ENCODE measurements at places on chromosomes 2 and 18. TPM values are rescaled to one million over a fixed set of nuclear protein-coding genes. Genes with fewer than 3 reads are reported as not detected.

GRCh38 chr2:216849987-216850386, 9.9 kb downstream of the TNP1 start:
- H3K27me3 ChIP-seq: no peaks in the 10 kb centered on the region
- DNase-seq: peak; percentile 15
- no peak overlapping the region for H3K4me3 ChIP-seq
- H3K27ac ChIP-seq: no peak overlapping the region

GRCh38 chr18:13603304-13604019, 122.9 kb downstream of the FAM210A start:
- no peaks in the 10 kb centered on the region for H3K4me1 ChIP-seq
- no peaks in the 10 kb centered on the region for H3K36me3 ChIP-seq
- DNase-seq: no peak
- no peak overlapping the region for H3K27ac ChIP-seq
- no peak overlapping the region for H3K4me3 ChIP-seq
- H3K27me3 ChIP-seq: no peaks in the 10 kb centered on the region

- no peaks in the 10 kb centered on the region for H3K36me3 ChIP-seq
- peak; percentile 80 for DNase-seq
Observed at GRCh38 chr2:239267288-239267951, 133.4 kb downstream of the HDAC4 start.

GRCh38 chr18:50788284-50788683, 31.5 kb downstream of the MRO start:
- no peaks in the 10 kb centered on the region for H3K36me3 ChIP-seq
- no peaks in the 10 kb centered on the region for H3K4me1 ChIP-seq
- no peak for DNase-seq
- H3K4me3 ChIP-seq: no peak overlapping the region
- H3K27me3 ChIP-seq: no peaks in the 10 kb centered on the region
- H3K27ac ChIP-seq: no peak overlapping the region

DNA sequence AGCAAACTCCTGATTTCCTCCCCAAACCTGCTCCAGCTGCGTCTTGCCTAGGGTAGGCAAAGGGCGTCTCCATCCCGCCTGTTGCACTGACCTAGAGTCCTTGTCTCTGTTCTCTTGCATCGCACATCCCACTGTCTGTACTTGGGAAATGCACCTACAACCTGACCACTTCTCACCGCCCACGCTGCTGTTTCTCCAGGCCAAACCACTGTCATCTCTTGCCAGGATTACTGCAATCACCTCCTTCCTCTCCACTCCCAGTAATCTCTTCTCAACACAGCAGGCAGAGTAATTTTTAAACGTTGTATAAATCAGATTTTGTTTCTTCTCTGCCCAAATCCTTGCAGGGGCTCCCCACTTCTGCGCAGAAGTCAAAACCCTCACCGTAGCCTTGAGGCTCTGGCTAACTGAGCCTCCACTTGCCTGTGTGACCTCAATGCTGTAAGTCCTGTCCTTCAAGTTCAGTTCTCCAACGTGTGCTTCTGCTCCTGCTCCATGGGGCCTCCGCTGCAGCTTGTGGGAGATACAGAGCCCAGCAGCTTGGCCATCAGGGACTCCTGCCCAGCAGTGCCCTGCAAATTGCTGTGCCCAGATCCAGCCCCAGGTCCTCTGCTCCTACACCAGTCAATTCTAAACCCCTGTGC, 27.7 kb upstream of the SEMA4C start:
- H3K27ac ChIP-seq: no peak overlapping the region
- H3K4me1 ChIP-seq: peaks cover 16% of the 10 kb centered on the region
- no peak overlapping the region for H3K4me3 ChIP-seq
- no peaks in the 10 kb centered on the region for H3K27me3 ChIP-seq

- H3K27ac ChIP-seq: no peak overlapping the region
- H3K27me3 ChIP-seq: no peaks in the 10 kb centered on the region
- peaks cover 13% of the 10 kb centered on the region for H3K4me1 ChIP-seq
- H3K4me3 ChIP-seq: no peak overlapping the region
- H3K36me3 ChIP-seq: no peaks in the 10 kb centered on the region
Observed at GRCh38 chr18:25164848-25165811, 186.8 kb downstream of the ZNF521 start.

DNA sequence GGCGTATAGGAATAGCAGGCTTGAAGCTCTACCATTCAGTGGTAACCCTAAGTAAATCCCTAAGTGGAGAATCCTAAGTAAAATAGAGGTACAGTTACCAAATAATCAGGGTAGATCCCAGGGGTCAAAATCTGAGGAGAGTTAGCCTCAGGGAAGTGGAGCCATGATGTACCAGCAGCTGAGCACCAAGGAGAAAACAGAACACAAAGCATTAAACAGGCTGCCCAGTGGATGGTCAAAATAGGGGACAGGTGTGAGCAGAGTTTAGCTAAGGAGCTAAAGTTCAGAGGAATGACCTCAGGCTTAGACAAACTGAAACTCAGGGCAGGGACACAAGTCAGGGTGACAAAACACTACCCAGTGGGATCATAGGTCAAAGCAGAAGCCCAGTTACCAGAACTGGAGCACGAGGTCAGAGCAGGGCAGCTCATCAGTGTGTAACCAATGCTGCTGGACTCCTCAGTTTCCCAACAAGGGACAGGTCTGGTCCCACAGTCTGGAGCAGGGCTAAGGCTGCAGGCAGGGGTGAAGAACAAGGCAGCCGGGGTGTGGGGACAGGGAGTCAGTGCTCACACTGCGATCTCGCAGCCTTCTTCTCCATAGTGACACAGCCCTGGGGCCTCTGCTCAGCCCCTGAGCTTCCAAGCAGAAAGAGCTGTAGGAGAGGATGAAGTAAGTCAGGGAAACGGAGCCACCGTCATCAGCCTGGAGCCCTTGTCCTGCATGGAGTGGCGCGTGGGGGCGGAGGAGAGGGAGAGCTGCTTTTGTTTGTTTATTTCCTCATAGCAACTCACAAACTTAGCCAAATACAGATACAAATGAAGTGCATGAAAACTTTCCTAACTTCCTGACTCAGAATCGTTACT, 264.0 kb downstream of the MREG start:
- DNase-seq: peak; percentile 91
- H3K27me3 ChIP-seq: no peaks in the 10 kb centered on the region
- no peak overlapping the region for H3K4me3 ChIP-seq
- no peaks in the 10 kb centered on the region for H3K36me3 ChIP-seq
- H3K4me1 ChIP-seq: peaks cover 29% of the 10 kb centered on the region

DNA sequence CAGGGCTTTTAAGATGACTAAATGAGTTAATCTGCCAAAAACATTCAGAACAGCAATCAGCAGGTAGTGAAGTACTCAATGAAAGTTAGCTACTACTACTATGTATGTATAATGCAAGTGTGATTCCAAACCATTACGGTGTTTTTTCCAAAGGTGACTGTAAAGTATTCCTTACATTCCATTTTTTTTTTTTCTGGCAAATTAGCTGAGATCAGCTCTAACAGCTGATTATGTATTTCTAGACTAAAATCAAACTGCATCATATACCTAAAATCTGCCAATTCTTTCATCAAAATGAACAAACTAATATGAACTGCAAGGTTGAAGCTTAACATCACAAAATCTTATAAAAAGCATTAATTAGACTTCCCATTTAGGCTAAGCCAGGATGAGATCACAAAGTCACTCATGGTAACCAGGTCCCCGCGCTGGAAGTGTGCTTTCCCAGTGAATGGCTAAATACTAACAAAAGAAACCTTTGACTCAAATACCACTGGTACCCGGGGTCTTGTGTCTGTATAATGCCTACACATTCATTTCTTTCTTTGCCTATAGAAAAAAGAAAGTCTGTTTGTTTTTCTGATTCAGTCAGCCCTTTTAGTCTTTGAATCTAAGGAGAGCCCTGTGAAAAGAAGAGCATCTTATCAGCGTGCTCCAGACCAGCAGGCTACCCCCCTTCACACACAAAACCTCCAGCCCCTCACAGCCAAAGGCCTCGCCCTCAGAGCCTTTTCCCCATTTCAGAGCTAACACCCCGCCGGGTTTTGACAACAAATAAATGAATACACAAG, 88.3 kb downstream of the RBMS1 start:
- no peaks in the 10 kb centered on the region for H3K36me3 ChIP-seq
- H3K27me3 ChIP-seq: no peaks in the 10 kb centered on the region
- H3K27ac ChIP-seq: peak overlapping the region; percentile 83
- DNase-seq: no peak

- H3K27me3 ChIP-seq: no peaks in the 10 kb centered on the region
- no peak overlapping the region for H3K27ac ChIP-seq
- H3K4me3 ChIP-seq: no peak overlapping the region
Observed at GRCh38 chr18:7177116-7177744, 53.7 kb upstream of the LRRC30 start.

DNA sequence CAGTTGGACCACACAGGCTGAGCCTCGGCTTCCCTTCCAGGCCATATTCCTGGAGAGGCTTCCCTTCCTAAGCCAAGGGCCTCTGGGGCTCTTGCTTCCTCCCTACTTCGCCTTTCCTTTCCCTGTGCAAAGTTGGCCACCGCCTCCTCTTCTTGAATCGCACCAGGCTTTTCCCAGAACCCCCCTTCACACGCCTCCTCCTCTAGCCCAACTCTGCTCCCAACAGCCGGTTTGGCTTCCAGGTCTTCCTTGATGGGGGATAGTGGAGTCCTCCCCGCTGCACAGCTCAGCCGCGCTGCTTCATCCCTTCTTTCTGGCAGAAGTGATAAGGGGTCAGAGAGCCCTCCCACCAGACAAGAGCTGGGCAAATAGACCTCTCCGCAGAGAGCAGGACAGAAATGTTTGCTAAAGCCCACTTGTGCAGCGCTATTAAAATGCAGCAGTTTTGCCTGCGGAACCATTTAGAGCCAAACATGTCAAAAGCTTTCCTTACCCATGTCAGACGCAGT, 56.4 kb downstream of the SNORC start:
- no peaks in the 10 kb centered on the region for H3K4me1 ChIP-seq
- no peaks in the 10 kb centered on the region for H3K36me3 ChIP-seq
- peak; percentile 17 for DNase-seq
- peaks cover 10% of the 10 kb centered on the region for H3K27me3 ChIP-seq

DNA sequence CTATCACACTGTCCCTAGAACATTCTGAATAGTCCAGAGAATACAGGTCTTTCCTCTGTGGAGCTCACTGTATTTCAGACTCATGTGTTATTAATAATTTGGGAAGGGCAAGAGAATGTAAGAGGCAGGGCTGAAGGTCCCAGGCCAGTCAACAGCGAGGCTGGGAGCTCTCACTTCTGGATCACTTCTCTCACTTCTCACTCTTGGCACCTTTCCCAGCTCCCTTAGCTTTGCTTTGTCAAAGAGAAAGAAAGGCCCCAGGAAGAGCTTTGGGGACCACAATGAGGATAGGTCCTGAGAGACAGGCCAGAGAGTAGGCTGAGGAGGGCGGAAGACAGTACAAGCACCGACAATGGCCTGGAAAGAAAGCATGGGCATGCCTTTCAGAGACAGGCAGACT, 11.2 kb downstream of the EFR3B start:
- no peak overlapping the region for H3K27ac ChIP-seq
- no peak overlapping the region for H3K4me3 ChIP-seq
- no peaks in the 10 kb centered on the region for H3K36me3 ChIP-seq
- no peaks in the 10 kb centered on the region for H3K27me3 ChIP-seq

DNA sequence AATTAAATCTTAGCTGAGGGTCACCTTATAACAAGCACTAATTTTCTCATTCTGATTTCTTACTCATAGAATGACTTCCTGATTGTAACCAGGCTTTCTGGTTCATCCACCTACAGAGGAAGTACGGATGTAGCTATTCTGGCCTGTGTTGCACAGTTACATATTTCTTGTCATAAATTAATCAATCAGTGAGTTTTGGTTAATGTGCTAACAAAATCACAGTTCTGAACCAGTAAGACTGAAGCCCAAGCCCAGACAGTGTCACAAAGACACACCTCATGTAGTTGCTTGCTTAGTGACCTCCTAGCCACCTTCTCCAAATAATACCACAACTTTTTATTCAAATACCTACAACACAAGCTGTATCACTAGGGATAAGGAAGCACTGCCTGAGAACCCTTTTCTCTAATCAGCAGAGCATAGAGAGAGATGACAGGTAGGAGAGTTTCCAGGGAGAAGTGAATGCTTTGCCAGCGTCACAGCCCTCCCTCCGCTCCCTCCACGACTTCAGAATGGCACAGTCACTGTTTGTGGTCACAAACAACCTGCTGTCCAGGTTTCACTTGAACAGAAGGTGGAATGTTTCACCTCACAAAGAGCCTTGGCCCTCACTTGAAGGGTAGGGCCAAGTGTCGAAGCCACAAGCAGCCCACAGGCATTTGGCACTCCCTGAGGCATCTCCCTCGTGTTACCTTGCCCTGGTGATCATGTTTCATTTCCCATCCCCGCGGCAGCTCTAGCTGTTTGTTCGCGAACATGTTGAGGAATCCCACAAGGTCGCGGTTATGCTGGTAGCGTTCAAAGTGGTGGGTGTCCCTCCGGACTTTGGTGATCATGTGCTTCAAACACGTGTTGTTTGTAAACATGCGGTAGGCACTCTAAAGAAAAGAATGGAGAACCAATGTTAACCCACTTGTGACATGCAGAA, 120.8 kb upstream of the STK17B start:
- peaks cover 4% of the 10 kb centered on the region for H3K36me3 ChIP-seq
- H3K4me1 ChIP-seq: peaks cover 14% of the 10 kb centered on the region
- no peaks in the 10 kb centered on the region for H3K27me3 ChIP-seq
- H3K27ac ChIP-seq: no peak overlapping the region
- no peak overlapping the region for H3K4me3 ChIP-seq

DNA sequence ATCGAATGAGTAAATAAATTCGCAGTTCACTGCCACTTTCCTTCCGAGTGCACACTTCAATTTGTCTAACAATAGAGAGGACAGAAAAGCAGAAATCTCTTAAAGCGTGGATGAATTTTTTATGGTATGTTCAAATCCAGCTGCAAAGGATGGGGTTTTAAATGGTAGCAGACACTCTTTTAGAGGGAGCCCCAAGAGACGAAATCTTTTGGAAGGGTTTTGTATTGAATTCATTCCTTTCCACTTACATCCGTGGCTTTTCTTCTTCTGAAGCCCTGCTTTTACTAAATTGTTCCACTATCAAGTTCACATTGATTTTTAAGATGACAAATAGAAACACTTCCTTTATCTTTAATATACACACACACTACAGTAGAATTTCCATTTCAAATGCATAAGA, 680.7 kb downstream of the NR4A2 start:
- H3K4me1 ChIP-seq: no peaks in the 10 kb centered on the region
- H3K27ac ChIP-seq: no peak overlapping the region
- no peaks in the 10 kb centered on the region for H3K36me3 ChIP-seq
- DNase-seq: no peak
- H3K27me3 ChIP-seq: no peaks in the 10 kb centered on the region
- no peak overlapping the region for H3K4me3 ChIP-seq

DNA sequence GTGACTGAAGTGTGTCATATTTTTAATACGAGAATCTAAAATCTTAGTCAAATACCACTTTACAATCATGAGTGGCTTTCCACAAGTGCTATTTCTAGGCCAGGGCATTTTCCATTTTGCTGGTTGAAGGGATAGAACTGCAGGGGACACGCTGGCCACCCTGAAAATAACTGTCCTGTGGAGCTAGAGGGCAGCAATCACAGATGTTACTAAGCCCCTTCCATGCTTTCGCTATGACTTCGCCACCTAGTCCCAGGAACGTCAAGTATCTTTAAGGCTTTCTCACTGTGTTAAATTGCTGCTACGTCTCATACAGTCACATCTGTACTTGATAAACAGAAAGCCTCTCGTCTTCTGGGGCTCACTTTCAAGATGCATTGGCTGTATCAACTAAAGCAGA, 171.8 kb downstream of the CDH2 start:
- no peaks in the 10 kb centered on the region for H3K27me3 ChIP-seq
- H3K4me1 ChIP-seq: no peaks in the 10 kb centered on the region
- H3K27ac ChIP-seq: peak overlapping the region; percentile 18
- no peaks in the 10 kb centered on the region for H3K36me3 ChIP-seq
- no peak overlapping the region for H3K4me3 ChIP-seq

ANKRD29 gene
- 47.6 TPM for total RNA-seq

IL36RN gene
- 0.09 TPM for total RNA-seq

LIPT1 gene
- 6.0 TPM for total RNA-seq

SERPINB12 gene
- not detected for total RNA-seq

RNF144A gene
- total RNA-seq: 25.3 TPM

NT5C1B gene
- not detected for total RNA-seq

STPG4 gene
- total RNA-seq: 1.0 TPM

All from lung (tissue), 17 donors.